Gastrocnemius medialis (tissue), 4 donors: ENCODE measurements at places on chromosomes 1 and 21. TPM values are rescaled to one million over a fixed set of nuclear protein-coding genes. Genes with fewer than 3 reads are reported as not detected.

DNA sequence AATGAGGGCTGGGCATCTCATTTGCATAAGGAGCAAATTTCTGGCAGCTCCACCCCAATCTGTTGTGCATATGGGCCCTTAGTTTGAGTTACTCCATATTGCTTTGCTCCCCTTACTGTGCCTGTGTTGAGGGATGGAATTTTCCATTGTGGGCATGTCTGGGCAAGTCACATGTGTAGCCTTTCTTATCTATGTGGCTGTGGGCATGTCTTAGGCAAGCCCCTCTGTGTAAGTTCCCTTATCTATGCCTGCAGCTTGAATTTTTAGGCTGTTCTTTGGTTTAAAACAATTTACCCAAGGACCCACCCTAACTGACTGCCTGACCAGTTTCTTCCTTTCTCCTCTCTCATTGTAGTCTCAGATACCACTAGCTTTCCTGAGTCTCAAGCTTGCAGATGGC lies 405.7 kb upstream of the NCAM2 start:
- no peak overlapping the region for H3K27ac ChIP-seq
- no peak overlapping the region for H3K4me3 ChIP-seq
- no peak for DNase-seq
- H3K27me3 ChIP-seq: no peaks in the 10 kb centered on the region

CELA3B gene
- total RNA-seq: not detected

GRCh38 chr21:29654203-29654602 lies 285.6 kb downstream of the GRIK1 start:
- no peak overlapping the region for H3K27ac ChIP-seq
- DNase-seq: no peak
- no peaks in the 10 kb centered on the region for H3K4me1 ChIP-seq
- H3K36me3 ChIP-seq: no peaks in the 10 kb centered on the region

- H3K27ac ChIP-seq: no peak overlapping the region
- no peaks in the 10 kb centered on the region for H3K4me1 ChIP-seq
- H3K4me3 ChIP-seq: no peak overlapping the region
- DNase-seq: no peak
- H3K27me3 ChIP-seq: no peaks in the 10 kb centered on the region
Measured at GRCh38 chr1:240312872-240313271, 221.2 kb downstream of the FMN2 start.

- DNase-seq: no peak
- H3K4me1 ChIP-seq: peaks cover 20% of the 10 kb centered on the region
- no peak overlapping the region for H3K27ac ChIP-seq
- H3K36me3 ChIP-seq: no peaks in the 10 kb centered on the region
Measured at GRCh38 chr1:100035214-100035613, 65.4 kb downstream of the SLC35A3 start.
